Colonic mucosa (tissue), 4 donors: ENCODE measurements at places on chromosomes 6 and 20. TPM values are rescaled to one million over a fixed set of nuclear protein-coding genes. Genes with fewer than 3 reads are reported as not detected.
A peak's percentile ranks its signal among the peaks of the same experiment; 100 is the strongest.

DNA sequence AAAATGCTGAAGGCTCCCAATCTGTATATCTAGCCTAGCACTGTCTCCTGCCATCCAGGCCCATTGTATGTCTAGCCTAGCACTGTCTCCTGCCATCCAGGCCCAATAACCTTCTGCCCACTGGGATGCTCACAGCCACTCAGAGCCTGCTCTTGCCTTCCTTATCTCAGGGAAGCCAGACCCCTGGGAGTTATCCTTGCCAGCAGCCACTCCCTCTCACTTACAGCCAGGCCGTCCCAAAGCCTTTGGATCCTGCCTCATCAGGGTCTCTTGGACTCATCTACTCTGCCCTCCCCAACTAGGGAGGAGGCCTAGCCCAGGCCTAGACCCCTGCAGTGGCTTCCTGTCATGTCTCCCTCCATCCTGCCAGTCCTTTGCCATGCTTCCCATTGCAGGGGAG lies 37.3 kb downstream of the KIF3B start:
- DNase-seq: no peak
- H3K4me3 ChIP-seq: no peak overlapping the region

- no peak for DNase-seq
- H3K4me3 ChIP-seq: no peak overlapping the region
- no peaks in the 10 kb centered on the region for H3K4me1 ChIP-seq
- no peak overlapping the region for H3K27ac ChIP-seq
Measured at GRCh38 chr6:130771741-130772140, 55.5 kb upstream of the SMLR1 start.

TXLNB gene
- 0.29 TPM for total RNA-seq

DNA sequence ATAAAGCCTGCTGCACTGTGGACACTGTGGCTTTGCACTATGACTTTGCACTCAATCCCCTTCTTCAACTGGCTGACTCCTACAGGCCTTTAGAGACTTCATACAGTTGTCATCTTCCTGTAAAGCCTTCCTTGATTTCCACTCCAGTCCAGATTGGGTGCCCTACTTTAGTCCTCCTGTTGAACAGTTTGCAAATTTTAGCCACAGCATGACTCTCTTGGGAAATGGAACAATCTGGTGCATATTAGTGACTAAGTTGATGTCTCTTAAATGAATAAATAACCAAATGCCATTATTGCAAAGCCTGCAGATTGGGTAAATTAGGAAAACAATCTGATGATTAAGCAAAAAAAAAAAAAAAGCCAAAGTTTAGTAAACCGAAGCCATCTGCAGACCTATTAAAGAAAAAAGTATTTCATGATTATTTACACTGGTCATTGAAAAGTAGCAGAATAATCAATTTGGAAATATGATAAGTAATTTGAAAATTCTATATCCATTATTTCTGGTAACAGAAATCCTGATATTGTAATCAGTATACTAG lies 12.6 kb downstream of the PLCB4 start:
- H3K27ac ChIP-seq: no peak overlapping the region
- H3K4me1 ChIP-seq: no peaks in the 10 kb centered on the region
- H3K4me3 ChIP-seq: no peak overlapping the region

DNA sequence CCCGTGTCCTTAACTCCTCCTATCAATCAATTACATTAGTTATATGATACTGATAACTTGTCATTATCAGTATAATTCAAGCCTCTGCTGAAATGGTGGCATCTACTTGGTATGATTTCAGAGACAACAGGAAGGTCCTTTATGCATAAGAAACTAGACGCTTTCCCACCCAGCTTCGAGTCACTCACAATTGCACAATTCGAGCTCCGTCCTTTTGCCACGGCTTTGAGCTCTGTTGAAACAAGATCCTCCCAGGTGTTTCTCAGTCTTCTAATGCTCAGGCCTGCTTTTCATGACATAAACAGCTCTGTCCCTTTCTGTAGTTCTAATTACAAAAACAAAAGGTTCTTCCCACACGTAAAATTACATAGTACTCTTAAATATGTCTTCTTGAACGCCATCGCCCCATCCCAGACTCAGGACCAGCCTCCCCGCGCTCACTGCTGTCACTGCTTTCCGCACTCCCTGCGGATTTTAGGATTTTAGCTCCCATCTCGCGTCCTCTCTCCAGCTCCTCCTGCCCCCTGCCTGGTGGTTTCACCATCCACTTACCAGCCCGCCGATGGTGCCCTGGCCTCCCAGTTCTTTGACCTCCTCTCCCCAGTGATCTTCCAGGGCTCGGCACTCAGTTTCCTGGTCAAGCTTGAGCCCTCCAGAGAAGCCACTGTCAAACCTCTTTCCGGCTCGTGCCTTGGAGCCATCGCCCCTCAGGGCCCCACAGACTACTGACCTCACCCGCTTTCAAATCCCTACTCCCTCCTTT lies 23.2 kb upstream of the PNPLA1 start:
- no peak for DNase-seq
- H3K4me1 ChIP-seq: peaks cover 7% of the 10 kb centered on the region
- no peak overlapping the region for H3K27ac ChIP-seq
- H3K4me3 ChIP-seq: no peak overlapping the region

DNA sequence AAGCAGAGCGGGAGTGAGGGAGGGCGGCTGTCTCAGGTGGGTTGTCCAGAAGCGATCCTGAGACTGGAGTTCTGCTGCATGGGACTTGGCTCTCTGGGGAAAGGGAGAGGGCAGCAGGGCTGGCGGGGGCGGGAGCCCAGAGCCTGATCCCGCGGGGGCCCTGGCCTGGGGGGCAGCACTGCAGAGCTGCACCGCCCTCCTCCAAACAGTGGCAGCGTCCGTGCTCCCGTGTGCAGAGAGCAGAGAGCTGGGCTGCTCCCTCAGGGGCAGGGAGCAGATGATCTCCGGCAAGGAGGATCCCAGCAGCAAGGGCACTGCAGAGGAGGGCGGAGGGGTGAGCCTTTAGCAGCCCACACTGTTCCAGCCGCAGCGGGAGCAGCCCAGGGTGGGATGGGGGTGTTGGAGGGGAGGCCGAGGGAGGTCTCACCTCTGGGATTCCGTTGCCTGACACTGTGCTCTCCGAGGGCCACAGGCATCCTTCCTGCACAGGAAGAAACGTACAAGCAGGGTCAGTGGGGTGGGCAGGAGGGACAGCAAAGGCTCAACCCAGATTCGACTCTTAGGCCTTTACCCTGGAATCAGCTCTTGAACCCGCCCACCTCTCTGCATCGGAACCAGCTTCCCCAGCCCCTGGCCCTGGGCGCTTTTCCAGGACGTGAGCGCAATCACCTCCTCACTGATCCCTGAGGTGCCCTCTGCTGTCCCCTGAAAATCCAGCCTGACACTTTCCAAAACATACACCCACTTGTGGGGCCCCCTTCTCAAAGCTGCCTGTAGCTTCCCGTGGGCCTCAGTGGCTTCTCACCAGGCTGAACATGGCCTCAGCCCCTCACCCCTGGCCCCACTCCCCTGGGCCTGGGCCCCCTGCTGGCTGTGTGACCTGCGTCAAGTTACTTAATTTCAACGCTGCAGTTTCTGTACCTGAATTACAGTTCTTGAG lies 32.6 kb upstream of the ZBP1 start:
- no peaks in the 10 kb centered on the region for H3K36me3 ChIP-seq
- H3K4me1 ChIP-seq: no peaks in the 10 kb centered on the region
- H3K27ac ChIP-seq: no peak overlapping the region
- H3K27me3 ChIP-seq: no peaks in the 10 kb centered on the region

DNA sequence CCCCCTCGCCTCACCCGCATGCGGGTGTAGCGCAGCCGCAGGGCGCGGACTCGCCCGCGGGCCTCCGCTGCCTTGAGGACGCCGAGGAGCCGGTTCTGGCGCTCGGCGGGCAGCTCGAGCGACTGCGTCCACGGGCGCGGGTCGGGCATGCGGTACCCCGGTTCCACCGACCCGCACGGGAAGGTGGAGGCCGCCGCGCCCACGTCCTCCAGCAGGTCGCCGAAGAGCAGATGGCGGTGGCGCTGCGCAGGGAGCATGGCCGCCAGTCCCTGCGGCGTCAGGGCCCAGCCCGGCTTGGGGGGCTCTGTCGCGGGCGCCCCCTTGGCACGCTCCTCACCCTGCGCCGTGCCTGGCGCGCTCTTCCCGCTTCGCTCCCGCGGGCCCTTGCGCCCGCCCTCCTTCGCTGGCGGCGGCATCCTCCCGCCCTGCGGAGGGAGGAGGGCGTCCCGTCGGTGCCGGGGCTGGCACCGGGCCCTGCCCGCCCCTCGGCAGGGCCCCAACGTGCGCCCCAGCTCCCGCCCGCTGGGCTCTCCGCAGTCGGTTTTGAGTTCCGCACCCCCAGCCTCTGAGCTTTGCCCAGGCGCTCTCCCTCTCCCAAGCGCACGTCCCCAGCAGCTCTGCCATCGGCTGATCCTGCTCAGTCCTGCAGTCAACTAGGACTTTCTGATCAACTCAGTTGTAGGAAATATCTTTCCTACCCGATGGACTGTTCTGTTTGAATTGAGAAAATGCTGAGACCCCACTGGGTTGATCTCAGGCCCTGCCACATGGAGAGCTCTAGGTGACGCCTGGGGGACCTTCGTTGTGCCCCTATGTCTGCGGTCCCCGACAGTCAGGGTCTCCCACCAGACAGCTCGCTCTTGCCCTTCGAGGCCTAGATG lies at the start of gene LKAAEAR1:
Gene LKAAEAR1 (minus strand): TSS at position 595 of the 881 bp plus-strand sequence. CDS start 179 bp downstream, at position 416.
- no peak for DNase-seq
- no peaks in the 10 kb centered on the region for H3K36me3 ChIP-seq
- peak within 1 kb of the TSS; percentile 44 for H3K4me3 ChIP-seq
- H3K27me3 ChIP-seq: peaks cover 19% of the 10 kb centered on the region

GRCh38 chr20:53154540-53154939 lies 182.4 kb downstream of the TSHZ2 start:
- no peak for DNase-seq
- H3K4me3 ChIP-seq: no peak overlapping the region
- no peaks in the 10 kb centered on the region for H3K27me3 ChIP-seq
- no peaks in the 10 kb centered on the region for H3K4me1 ChIP-seq

- no peaks in the 10 kb centered on the region for H3K36me3 ChIP-seq
- H3K4me3 ChIP-seq: no peak overlapping the region
- no peaks in the 10 kb centered on the region for H3K4me1 ChIP-seq
- H3K27me3 ChIP-seq: no peaks in the 10 kb centered on the region
- no peak for DNase-seq
Measured at GRCh38 chr6:13253272-13253671, 75.1 kb downstream of the TBC1D7 start.
